ENCODE measurements at places on chromosomes 2 and 18.

DNA sequence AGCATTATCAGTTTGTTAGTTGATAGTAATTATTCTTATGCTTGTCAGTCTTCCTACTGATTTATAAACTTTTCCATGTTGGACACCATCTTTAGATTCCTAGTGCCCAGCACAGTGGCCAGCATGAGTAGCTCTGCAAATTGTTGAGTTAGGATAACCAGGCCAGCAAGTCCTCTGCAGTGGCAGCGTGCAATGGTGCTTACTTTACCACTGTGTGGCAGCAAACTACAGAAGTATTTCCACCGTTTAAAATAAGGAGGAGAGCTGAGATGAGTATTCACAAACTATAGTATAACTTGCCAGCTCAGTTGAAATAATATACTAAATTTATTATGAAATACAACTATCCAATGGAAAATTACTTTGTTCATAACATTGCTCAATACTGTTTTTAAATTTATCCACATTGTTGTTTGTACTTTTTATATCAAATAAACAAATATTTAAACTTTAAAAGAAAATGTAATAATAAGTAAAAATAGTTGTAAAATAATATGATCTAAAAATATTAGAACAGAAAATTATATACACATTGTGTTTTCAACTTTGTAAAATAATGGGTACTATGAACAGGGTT lies 9.3 kb upstream of the THADA start:
- peak; percentile 67 for DNase-seq

GRCh38 chr2:207833251-207833751 lies 63.6 kb upstream of the FZD5 start:
- DNase-seq = no peak

- DNase-seq = peak; percentile 58
These were observed 98.8 kb downstream of the CTAGE1 start for GRCh38 chr18:22318745-22319407.

DNA sequence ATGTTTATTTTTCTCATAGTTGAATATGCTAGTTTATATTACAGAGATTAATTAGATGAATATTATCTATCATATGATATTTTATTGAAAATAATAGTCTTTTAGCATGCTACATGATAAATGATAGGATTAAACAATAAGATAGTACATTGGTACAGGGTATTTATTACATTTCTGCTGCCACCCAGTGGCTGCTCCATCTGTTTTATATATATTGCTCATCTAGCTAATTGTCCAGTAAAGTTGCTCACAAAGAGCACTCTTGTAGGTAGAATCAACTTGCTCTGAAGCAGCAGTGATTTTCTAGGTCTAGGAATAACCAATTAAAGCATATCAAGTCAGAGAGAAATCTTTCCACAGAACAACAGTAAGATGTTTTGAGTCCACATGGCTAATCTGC lies 183.3 kb downstream of the ASXL3 start:
- peak; percentile 59 for DNase-seq

DNA sequence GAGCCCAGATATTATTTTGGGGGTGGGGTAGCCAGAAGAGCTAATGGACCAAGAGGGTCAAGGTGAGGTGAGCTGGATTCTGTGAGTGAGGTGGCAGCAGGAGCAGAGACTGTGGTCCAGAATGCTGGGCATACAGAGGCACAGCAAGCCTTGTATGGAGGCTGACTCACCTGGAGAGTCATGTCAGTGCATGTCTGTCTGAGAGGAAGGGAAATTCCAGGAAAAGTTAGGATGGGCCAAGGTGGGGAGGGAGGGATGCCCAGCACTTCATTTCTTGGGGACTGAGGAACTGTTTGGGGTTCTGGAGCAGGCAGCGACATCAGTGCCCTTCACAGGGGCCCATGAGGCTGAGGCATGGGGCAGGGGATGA lies 21.1 kb downstream of the PER2 start:
- DNase-seq = no peak

GRCh38 chr2:187446711-187447110 lies 1.3 kb downstream of the CALCRL start:
- DNase-seq = no peak

DNA sequence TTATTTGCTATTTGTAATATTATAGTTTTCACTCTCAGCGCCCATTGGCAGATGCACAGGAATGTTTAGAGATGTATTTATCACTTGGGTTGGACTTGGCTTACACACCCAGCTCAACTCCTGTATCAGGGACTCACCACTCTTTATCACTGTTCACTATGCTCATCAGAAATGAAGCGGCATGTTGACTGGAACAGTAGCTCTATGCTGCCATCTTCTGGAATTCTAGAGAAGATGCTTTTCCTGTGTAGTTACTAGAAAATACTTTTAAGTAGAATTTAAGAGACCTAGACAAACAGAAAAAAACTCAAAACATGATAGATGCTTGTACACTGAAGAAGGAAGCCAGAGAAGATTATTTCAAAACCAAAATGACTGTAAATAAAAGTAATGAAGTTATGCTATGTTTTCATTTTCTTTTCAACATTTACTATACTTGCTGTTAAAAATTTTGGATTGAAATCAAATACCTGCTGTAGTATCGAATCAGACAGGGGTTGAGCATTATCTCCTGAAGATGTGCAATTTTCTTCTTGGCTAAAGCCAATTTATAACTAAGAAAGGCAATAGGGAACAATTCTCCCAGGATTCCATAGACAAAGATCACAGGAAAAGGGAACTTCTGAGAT lies 47.4 kb upstream of the NXPH2 start:
- peak; percentile 78 for DNase-seq

GRCh38 chr18:32629981-32630700 lies 142.7 kb downstream of the KLHL14 start:
- no peak for DNase-seq

- DNase-seq = no peak
These were observed 260.6 kb downstream of the CLIP4 start for GRCh38 chr2:29375843-29376242.

- no peak for DNase-seq
These were observed 21.2 kb upstream of the EPAS1 start for GRCh38 chr2:46275995-46276394.

DNA sequence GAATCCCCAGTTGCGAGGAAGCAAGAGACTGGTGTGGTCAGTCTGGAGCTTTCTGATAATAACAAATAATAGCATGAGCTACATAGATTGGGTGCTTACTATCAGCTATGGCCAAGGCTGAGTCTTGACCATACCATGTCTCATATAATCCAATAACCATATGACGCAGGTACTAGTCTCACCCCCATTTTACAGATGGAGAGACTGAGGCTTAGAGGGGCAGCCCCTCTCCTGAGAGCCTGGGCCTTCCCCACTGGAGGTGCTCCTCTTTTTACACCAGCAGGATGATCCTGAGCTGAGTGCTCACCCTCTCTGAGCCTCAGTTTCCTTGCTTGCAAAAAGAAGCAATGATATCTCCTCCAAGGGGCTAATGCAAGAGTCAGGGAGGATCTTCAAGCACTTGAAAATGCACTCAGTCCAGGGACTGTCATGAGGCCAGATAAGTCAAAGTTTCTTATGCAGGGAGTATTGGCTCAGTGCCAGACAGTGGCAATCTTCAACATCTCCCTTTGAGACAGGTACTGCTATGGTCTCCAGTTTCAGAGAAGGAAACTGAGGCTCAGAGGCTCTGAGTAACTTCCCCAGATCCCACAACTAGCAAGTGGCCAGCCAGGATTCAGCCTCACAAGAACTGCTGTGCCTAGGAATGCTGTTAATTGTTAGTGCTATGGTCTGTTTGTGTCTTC lies 149.7 kb downstream of the TFCP2L1 start:
- DNase-seq = peak; percentile 2

DNA sequence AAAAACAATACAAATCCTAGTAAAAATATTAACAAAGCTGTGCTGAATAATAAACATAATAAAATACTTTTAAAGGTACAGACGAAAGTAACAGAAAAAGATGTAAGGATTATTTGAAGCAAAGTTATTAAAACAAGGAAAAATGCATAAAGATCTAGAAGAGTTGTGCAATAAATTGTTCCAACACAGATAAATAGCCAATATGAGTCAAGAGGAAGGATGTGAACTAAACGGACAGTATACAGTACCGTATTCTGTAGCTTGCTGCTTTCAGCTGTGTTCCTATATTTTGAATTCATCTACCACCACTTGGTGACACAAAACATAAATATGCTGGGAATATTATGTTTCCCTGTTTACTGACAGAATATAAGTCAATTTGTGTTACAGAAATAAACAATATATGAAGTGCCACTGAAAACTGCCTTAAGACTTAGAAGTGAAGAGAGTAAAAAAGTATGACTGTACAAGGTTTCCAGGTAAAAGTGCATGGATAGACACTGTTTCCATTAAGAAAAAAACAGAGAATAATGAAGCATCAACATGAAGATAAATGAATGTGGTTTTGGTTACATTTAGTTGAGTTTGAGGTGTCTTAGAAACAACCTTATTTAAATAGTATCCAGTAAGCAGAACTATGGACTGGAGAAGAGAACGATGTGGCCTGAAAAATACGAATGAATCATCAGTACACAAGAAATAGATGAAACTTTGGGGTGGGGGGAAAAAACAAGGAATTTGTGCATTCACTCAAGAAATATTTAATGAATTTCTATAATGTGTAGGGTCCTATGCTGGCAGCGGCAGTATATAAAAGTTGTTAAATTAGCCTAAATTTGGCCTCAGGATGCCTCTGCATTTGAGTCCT lies 13.1 kb downstream of the PPP3R1 start:
- DNase-seq = peak; percentile 62

DNA sequence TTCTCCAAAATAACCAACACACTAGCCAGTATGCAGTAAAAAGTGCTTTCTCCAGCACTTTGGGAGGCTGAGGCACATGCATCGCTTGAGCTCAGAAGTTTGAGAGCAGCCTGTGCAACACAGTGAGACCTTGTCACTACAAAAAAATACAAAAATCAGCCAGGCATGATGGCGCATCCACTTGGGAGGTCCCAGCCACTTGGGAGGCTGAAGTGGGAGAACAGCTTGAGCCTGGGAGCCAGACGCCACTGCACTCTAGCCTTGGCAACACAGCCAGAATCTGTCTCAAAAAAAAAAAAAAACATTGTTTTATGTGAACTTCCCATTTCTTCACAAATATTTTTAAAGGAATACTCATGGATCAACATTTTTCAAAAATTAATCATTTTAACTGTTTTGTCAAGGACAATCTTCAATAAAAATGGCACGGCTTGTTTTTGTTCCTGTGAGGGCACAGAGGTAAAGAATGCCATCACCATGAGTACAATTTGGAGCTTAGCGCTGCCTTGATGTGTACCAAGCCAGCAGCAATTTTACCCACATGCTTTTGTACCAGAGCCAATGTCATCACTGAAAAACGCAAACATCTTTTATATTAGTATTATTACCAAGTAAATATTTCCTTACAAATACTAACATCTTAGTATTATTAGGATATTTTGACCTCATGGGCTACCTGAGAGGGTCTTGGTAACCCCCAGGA lies 26.7 kb downstream of the RAB1A start:
- DNase-seq = no peak

GRCh38 chr18:55001394-55002024 lies 42.2 kb upstream of the CCDC68 start:
- no peak for DNase-seq

- DNase-seq = no peak
These were observed 8.4 kb downstream of the BCL11A start for GRCh38 chr2:60544954-60545560.

GRCh38 chr2:39873586-39873985 lies 94.5 kb upstream of the THUMPD2 start:
- DNase-seq = no peak

GRCh38 chr2:157468931-157469708 lies 25.2 kb upstream of the CYTIP start:
- DNase-seq = peak; percentile 69

DNA sequence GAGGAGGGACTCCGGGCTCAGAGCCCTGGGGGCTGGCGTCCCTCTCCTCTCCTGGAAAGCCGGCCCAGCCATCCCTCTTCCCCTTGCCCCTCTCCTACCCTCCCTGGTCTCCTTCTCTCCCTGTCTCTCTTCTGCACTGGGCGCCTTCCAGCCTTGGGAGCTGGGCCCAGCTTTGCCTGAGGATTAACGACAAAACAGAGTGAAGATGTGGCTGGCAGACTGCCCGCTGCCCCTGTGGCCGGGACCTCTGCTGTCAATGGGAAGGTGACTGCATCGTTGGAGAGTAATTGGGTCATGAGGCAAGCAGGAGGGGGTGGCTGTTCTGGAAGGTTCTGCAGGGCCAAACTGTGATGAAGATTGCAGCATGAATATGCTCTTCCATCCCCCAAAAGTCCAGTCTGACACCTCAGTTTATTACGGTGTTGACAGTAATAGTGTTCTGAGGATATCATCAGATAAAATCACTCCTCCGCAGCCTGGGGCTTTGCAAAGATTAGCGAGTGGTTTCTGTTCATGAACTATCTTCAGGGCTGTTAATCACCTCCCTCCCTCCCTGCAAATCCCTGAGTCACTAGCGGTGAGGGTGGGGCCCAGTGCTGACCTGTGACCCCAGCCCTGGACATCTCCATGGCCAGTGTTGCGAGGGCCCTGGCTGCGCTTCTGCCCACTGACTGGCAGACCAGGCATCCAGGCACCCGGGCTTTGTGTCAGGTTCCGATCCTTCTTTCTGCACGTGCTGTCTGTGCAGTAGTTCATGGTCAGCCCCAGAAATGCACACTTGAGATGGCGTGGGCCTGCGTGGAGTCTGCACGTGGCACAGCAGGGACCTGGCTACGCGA lies 23.0 kb downstream of the RTP5 start:
- DNase-seq = peak; percentile 61

DNA sequence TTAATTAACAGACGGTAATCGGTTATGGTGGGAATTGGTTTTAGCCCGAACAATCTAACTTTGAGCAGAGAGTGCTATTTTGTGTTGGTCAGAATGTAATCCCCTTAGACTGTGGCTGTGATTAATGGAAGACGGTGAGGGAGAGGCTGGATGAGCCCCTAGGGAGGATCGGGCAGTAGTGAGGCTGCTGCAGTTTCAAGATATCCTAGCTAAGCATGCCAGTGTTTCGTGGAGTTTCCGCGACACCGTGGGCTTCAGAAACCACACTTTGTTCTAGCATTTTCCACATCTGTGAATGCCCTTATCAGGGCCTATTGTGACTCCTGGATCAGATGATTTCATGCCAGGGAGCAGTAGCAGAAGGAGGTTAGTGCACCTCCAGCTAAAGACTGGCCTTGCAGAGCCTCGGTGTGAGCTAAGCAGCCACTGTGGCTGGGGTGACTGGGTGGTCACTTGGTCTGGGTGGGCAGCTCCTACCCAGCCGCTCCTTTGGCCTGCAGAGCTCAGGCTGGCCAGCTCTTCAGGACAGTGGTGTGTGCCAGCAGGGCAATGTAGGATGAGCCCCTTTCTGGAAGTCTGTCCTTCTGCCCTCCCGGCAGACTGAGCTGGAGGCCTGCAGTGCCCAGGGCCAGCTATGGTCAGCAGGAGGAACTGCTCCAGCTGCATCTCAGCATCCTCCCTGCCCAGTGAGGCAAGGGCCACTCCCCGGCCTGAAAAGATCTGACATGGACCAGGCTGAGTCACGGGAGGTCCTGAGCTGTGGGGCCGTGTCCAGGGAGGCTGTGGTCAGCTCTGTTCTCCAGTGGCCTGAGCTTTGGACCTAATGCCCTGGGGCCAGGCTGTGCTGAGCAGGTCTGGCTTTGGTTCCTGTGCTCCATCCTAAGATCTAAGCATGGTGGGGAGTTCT lies 142.6 kb upstream of the GPC1 start:
- no peak for DNase-seq

GRCh38 chr2:215110918-215111317 lies 27.5 kb downstream of the ABCA12 start:
- no peak for DNase-seq
